ENCODE measurements at places on chromosomes 7 and 10. TPM values are rescaled to one million over a fixed set of nuclear protein-coding genes. Genes with fewer than 3 reads are reported as not detected.
A peak's percentile ranks its signal among the peaks of the same experiment; 100 is the strongest.

DNA sequence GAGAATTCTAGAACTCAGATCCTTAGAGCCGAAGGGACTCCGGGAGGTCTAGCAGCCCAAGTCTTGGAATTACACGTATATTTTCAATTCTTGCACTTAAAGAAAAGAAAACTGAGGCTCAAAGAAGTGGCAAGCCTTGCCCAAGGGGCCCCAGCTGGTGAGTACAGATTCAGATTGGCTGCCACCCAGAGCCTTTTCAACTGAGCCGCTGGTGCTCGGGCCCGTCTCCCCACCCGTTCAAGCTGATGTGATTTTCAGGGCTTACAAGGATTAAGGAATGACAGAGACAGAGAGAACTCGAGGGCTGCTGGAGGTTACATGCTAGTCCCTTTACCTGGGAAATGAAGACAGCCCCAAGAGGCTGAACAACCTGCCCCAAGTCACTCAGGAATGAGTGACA, 117.8 kb downstream of the ABLIM1 start:
- peaks cover 14% of the 10 kb centered on the region for H3K36me3 ChIP-seq
- H3K4me1 ChIP-seq: no peaks in the 10 kb centered on the region
- no peak for DNase-seq
- H3K27me3 ChIP-seq: no peaks in the 10 kb centered on the region
- H3K4me3 ChIP-seq: no peak overlapping the region

- H3K36me3 ChIP-seq: no peaks in the 10 kb centered on the region
- no peak overlapping the region for H3K4me3 ChIP-seq
- no peaks in the 10 kb centered on the region for H3K4me1 ChIP-seq
- no peak for DNase-seq
- peaks cover 35% of the 10 kb centered on the region for H3K27me3 ChIP-seq
- no peak overlapping the region for H3K27ac ChIP-seq
Measured at GRCh38 chr7:30238721-30239441, 45.5 kb upstream of the ZNRF2 start.

- peaks cover 12% of the 10 kb centered on the region for H3K36me3 ChIP-seq
- no peaks in the 10 kb centered on the region for H3K27me3 ChIP-seq
- H3K27ac ChIP-seq: peak overlapping the region; percentile 48
- H3K4me1 ChIP-seq: peaks cover 88% of the 10 kb centered on the region
- no peak for DNase-seq
- H3K4me3 ChIP-seq: no peak overlapping the region
Measured at GRCh38 chr10:69458430-69459100, 7.3 kb downstream of the TSPAN15 start.

GRCh38 chr7:157923903-157924630, 587.3 kb downstream of the DNAJB6 start:
- DNase-seq: no peak
- H3K4me1 ChIP-seq: no peaks in the 10 kb centered on the region
- H3K27ac ChIP-seq: no peak overlapping the region
- H3K4me3 ChIP-seq: no peak overlapping the region
- H3K27me3 ChIP-seq: peaks cover 4% of the 10 kb centered on the region

DNA sequence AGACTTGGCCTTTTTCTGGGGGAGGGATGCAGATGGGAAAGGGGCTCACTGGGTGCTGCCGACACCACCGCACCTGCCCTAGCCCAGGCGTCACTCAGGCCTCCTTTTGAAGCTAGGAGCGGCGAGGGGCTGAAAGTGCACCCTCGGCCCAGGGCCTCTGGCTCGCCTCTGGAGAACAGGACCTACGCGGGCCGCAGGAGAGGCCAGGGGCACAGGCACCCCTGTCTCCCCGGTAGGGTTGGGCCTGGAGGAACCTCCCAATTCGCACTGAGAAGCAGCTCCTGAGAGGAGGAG, 46.5 kb upstream of the PRKAR1B start:
- no peak overlapping the region for H3K4me3 ChIP-seq
- no peak for DNase-seq
- H3K27ac ChIP-seq: no peak overlapping the region
- peaks cover 15% of the 10 kb centered on the region for H3K36me3 ChIP-seq

- DNase-seq: no peak
- H3K4me1 ChIP-seq: no peaks in the 10 kb centered on the region
- no peaks in the 10 kb centered on the region for H3K36me3 ChIP-seq
- no peaks in the 10 kb centered on the region for H3K27me3 ChIP-seq
- no peak overlapping the region for H3K4me3 ChIP-seq
Measured at GRCh38 chr10:14717552-14717951, 57.1 kb downstream of the FAM107B start.

GRCh38 chr10:30103595-30104320, 44.4 kb upstream of the JCAD start:
- H3K4me3 ChIP-seq: no peak overlapping the region
- H3K27me3 ChIP-seq: no peaks in the 10 kb centered on the region
- no peaks in the 10 kb centered on the region for H3K4me1 ChIP-seq

DNA sequence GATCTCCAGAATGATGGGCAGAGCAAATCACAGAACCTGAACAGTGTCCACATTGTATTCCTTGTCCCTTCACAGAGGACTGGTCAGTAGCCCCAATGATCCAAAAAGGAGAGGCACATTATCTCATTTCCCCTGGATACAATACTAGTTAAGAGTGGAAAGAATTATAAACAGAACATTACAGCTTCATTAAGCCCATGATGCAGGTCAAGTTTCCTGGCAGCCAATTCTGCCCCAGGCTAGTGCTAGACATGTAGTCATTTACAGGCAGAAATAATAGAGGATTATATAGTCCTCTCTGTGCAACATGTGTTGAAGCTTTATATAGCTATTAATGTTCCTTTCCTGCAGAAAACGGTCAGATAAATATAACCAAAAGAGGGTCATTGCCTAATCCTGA, 124.3 kb upstream of the WNT16 start:
- H3K36me3 ChIP-seq: no peaks in the 10 kb centered on the region
- no peak for DNase-seq
- H3K4me3 ChIP-seq: no peak overlapping the region
- H3K4me1 ChIP-seq: no peaks in the 10 kb centered on the region
- no peaks in the 10 kb centered on the region for H3K27me3 ChIP-seq

DNA sequence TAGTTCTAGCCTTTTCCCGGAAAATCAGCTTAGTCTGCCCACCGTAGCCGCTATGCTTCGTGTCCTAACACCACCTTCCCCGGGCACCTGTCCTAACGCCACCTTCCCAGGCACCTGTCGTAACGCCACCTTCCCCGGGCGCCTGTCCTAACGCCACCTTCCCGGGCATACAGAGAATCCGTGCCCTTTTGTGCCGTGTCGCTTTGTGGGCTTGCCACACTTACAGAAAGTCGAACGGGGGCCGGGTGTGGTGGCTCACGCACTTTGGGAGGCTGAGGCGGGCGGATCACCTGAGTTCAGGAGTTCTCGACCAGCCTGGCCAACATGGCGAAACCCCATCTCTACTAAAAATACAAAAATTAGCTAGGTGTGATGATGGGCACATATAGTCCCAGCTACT, 73.6 kb upstream of the DNAJB6 start:
- no peak overlapping the region for H3K4me3 ChIP-seq
- no peaks in the 10 kb centered on the region for H3K27me3 ChIP-seq
- H3K27ac ChIP-seq: no peak overlapping the region
- peaks cover 18% of the 10 kb centered on the region for H3K36me3 ChIP-seq
- H3K4me1 ChIP-seq: no peaks in the 10 kb centered on the region

DNA sequence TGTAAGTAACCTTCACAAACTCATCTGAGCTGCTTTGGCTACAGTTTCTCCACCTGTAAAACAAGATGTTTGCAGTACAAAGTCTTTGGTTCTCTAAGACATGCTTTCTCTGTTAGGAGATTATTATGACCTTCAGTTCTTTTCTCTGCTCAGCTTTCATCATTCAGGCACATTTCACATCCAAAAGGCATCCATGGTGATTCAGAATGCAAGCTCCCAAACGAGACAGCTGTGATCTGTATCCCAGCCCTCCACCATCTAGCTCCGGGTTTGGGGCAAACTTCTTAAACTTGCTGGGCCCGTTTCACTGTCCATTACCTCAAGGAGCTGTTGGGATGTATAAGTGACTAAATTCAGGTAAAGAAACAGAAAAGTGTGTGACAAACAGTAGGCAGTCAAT, 95.8 kb upstream of the COL1A2 start:
- H3K27me3 ChIP-seq: no peaks in the 10 kb centered on the region
- DNase-seq: no peak
- no peaks in the 10 kb centered on the region for H3K36me3 ChIP-seq
- H3K4me1 ChIP-seq: peaks cover 7% of the 10 kb centered on the region

GRCh38 chr7:82331234-82331633, 112.3 kb downstream of the CACNA2D1 start:
- H3K27me3 ChIP-seq: no peaks in the 10 kb centered on the region
- H3K4me3 ChIP-seq: no peak overlapping the region
- DNase-seq: no peak
- H3K36me3 ChIP-seq: no peaks in the 10 kb centered on the region
- H3K27ac ChIP-seq: no peak overlapping the region

GRCh38 chr7:74656441-74656836, 1.1 kb upstream of the GTF2I start:
- H3K36me3 ChIP-seq: no peaks in the 10 kb centered on the region
- peak overlapping the region; percentile 99 for H3K27ac ChIP-seq
- no peak for DNase-seq
- no peaks in the 10 kb centered on the region for H3K27me3 ChIP-seq
- peaks cover 30% of the 10 kb centered on the region for H3K4me1 ChIP-seq

GRCh38 chr10:43226851-43227845, 39.7 kb downstream of the RASGEF1A start:
- H3K27ac ChIP-seq: no peak overlapping the region
- H3K4me1 ChIP-seq: 0 out of 2 replicates have a peak, but pooled peaks cover 3% of the 10 kb centered on the region
- DNase-seq: no peak

DNA sequence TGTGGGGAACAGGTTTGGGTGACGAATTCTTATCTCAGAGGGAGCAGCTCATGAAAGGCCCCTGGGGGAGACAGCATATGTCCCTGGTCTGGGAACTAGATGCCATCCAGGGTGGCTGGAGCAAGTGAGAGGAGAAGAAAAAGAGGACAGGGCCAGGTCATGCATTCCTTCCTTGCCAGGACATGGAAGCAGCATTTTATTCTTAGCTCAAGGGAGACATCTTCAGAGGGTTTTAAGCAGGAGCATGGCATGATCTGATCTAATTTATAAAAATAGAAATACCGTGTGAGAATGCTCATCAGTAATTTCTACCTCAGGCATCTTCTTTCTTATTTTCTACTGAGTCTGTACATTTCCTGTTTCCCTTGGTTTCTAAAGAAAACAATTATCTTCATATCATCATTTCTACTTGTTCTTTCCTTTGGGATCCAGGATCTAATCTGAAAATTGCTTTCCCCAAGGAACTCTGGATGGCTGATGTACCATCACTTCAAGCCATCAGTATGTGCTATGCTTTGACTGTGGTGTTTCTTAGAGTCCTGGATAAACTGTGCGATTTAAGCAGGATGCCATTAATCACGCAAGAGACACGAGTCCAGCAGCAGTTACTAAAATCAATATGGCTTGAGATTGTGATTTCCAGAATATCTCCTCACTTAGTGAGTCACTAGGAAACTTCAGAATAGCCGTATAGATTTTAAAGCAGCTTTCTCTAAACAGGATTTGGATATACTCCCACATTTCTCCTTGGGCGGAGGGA, 386.2 kb downstream of the GALNT17 start:
- no peaks in the 10 kb centered on the region for H3K27me3 ChIP-seq
- H3K27ac ChIP-seq: no peak overlapping the region
- H3K36me3 ChIP-seq: no peaks in the 10 kb centered on the region
- no peak for DNase-seq
- no peak overlapping the region for H3K4me3 ChIP-seq

- DNase-seq: no peak
- H3K4me1 ChIP-seq: no peaks in the 10 kb centered on the region
- H3K27me3 ChIP-seq: no peaks in the 10 kb centered on the region
- no peak overlapping the region for H3K27ac ChIP-seq
Measured at GRCh38 chr7:50733552-50733951, 49.1 kb downstream of the GRB10 start.

DNA sequence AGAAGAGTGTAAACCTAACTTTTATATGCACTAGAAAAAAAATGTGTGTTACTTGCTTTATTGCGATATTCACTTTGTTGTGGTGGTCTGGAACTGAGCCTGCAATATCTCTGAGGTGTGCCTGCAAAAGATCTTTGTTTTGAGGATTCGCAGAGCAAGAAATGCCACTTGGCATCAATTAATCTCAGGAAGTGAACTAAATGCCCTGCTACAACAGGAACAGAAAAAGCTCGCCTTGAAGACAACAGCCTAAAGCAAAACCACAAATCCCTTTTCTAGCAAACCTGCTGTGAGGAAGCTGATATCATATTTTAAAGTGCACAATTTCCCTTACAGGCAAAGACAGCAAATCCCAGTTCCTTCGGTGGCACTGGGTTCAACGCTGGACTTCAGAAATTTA, 675.8 kb downstream of the KCNMA1 start:
- no peaks in the 10 kb centered on the region for H3K36me3 ChIP-seq
- no peak overlapping the region for H3K4me3 ChIP-seq
- H3K27me3 ChIP-seq: no peaks in the 10 kb centered on the region
- H3K27ac ChIP-seq: no peak overlapping the region
- no peaks in the 10 kb centered on the region for H3K4me1 ChIP-seq

- peak overlapping the region; percentile 52 for H3K4me3 ChIP-seq
- H3K27ac ChIP-seq: no peak overlapping the region
- no peaks in the 10 kb centered on the region for H3K36me3 ChIP-seq
- H3K27me3 ChIP-seq: peaks cover 2% of the 10 kb centered on the region
Measured at GRCh38 chr7:140229591-140230515, 53.1 kb upstream of the KDM7A start.

- no peak overlapping the region for H3K4me3 ChIP-seq
- H3K4me1 ChIP-seq: no peaks in the 10 kb centered on the region
- H3K36me3 ChIP-seq: no peaks in the 10 kb centered on the region
- no peak overlapping the region for H3K27ac ChIP-seq
- DNase-seq: no peak
- H3K27me3 ChIP-seq: no peaks in the 10 kb centered on the region
Measured at GRCh38 chr7:85716353-85716752, 529.5 kb upstream of the SEMA3D start.

PTPRN2 gene
- 1.1 TPM for total RNA-seq

ZNF487 gene
- 7.6 TPM for total RNA-seq

CCDC6 gene
- 48.7 TPM for total RNA-seq

CPN1 gene
- total RNA-seq: not detected

GRID2IP gene
- 0.13 TPM for total RNA-seq

SORCS1 gene
- total RNA-seq: not detected

PKD2L1 gene
- total RNA-seq: not detected

LIPK gene
- total RNA-seq: not detected

CRHR2 gene
- total RNA-seq: not detected

TMEM184A gene
- total RNA-seq: 9.2 TPM

Measured in Panc1 (cell line).